ENCODE measurements at places on chromosomes 11 and 22.

GRCh38 chr22:19710769-19711106, 3.6 kb upstream of the SEPTIN5 start:
- no peak for DNase-seq

DNA sequence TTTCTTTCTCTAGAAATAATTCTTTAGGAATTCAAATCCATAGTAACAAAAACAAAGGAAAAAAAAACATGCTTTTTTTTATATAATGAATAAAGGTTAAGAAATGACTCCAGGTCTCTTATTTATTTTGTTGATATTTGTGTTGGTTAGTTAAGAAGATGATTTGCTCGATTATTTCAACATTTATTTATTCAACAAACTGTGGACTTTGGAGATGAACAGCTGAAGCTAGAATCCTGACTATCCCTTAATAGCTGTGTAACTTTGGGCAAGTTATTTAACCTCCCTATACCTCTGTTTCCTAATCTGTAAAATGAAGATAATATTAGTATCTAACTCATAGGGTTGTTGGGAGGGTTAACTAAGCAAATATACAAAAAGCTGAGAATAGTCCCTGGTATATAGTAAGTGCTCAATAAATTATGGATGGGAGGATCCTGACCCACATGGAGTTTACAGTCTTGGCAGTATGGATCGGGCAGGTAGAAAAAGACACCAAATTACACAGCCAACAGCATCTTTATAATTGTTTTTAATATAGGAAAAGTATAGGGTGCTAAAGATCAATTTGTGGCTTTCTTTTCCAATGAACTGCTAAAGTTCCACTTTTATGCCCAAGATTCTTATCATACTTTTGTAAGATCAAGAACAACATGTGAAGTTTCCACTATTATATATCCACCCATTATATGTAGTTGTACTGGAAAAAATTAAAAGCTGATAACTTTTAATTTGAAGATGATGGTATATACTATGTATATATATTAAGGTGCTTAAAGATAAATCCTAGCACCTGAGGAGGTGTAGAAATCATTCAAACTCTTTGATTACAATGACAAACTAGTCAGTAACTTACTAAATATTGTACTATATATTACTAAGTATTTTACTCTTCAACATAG, 1.3 kb upstream of the CAT start:
- DNase-seq = no peak

- DNase-seq = no peak
These were observed 342.6 kb upstream of the B3GAT1 start for GRCh38 chr11:134754521-134755198.

DNA sequence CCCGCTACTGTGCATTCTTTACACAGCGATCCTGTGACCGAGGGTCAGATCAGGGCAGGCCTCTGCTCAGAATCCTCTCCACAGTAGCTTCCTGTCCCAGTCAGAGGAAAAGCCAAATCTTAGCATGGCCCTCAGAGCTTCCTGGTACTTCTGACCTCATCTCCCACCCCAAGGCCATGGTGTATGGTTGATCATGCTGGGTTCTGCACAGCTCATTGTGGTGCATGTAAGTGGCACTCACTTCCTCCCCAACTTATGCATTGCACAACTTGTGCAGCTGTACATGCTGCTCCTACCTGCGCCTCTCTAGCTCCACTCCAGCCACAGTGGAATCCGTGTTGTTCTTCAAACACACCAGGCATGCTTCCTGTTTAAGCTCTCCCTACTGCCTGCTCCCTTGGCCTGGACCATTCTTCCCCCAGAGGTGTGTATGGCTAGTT, 20.3 kb downstream of the BMAL1 start:
- DNase-seq = no peak

- DNase-seq = no peak
These were observed 110.0 kb downstream of the FBXO7 start for GRCh38 chr22:32584650-32585049.

All from anterior cingulate cortex (tissue), 58 donors.